ENCODE measurements at places on chromosomes 4 and X.

- DNase-seq = no peak
These were observed 110.2 kb downstream of the CPZ start for GRCh38 chr4:8702516-8703400.

GRCh38 chr4:67765401-67765800 is 11.2 kb upstream of the GNRHR start:
- DNase-seq = no peak

- peak; percentile 85 for DNase-seq
These were observed 10.9 kb upstream of the CLTRN start for GRCh38 chrX:15675490-15675921.

DNA sequence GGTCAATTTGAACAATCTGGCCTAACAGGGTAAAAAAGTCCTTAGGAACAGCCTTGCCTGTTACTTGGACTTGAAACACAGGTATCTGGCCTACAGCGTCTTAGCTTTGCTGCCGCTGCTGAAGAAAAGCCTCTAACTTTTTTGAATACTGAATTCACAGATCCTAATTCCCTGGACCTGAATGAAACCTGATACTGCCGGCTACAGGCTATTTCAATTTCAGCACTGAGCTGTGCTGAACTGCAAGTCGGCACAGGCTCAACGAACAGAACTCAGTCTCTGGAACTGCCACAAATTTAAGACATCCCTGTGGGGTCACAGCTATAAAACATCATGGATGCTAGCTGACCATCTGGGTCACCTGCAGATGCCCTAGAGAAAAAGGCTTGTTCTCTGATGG is 7.2 kb downstream of the NR0B1 start:
- DNase-seq = no peak

DNA sequence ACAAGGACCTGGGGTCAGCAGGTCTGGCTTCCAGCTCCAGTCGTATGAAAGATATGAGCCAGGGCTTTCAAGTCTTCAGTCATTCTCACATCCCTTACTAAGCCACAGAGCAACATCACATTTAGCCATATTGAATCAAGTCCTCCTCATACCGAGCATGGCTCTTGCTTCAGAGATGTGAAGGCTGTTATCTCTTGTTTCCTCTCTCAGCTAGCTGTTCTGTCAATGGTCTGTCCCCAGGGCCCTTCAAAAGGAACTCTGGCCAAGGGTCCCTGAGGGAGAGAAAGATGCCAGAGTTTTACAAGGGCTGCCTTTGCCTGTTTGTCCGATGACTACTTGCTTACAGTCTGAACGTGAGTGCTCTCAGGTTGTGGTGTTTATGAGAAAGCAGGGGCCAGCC is 30.5 kb downstream of the DOCK11 start:
- DNase-seq = no peak

GRCh38 chr4:102824398-102824797 is 3.0 kb downstream of the UBE2D3 start:
- DNase-seq = no peak

DNA sequence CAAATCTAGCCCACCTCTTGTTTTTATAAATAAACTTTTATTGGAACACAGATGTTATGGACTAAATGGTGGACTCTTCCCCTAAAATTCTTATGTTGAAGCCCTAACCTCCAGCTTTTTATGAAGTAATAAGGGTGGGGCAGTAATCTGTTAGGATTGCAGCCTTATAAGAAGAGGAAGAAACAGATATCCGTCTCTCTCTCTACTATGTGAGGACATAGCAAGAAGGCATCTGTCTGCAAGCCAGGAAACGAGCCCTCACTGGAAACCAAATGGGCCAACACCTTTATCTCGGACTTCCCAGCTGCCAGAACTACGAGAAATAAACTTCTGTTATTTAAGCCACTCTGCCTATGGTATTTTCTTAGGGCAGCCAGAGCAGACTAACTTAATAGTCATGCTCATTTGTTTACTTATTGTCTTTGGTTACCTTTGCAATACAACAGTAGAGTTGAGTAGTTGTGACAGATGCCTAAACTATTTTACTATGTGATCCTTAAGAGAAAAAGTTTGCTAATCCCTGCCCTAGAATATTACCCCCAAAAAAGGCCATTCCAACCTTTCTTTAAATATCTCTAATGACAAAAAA is 67.4 kb downstream of the MANBA start:
- DNase-seq = no peak

GRCh38 chrX:33989936-33990335 is 142.2 kb downstream of the FAM47A start:
- no peak for DNase-seq

DNA sequence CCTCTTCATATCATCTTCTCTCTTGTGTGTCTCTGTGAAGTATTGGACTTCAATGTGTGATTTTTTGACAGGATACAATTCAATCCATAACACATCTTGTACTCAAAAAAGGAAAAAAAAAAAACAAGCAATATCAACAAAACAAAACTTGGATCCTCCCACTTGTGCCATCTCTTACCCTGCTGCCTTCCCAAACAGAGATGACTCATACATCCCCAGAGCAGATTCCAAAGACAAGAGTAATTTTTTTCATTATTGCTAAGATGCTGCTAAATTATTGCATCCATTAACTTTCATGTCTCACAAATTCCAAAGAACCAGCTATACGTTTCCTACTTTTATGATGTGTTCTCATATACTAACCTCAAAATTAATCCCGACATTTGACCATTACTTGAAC is 479.2 kb downstream of the GBA3 start:
- no peak for DNase-seq

- no peak for DNase-seq
These were observed 337.1 kb upstream of the CTSO start for GRCh38 chr4:156290811-156291210.

DNA sequence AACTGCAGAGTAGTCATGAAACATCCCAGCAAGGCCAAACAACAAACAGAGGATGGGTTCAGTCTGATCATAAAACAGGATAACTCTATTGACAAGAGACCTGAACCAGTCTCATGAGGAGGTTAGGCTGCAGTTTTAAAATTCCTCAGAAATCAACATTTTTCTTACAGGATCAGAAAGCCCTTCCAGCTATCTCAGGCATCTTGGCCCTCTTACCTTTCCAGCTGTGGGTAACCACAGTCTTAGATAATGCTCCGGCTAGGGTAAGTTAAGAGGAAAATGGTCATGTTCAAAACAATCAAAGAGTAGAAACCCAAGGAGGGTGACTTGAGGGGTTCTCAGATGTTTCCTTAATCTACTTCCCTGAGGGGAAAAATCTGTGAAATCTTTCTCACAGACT is 5.1 kb downstream of the CTSO start:
- DNase-seq = no peak

GRCh38 chrX:109373468-109373867 is 108.4 kb downstream of the GUCY2F start:
- DNase-seq = no peak

- DNase-seq = no peak
These were observed 216.8 kb downstream of the AFAP1 start for GRCh38 chr4:7722766-7723387.

- no peak for DNase-seq
These were observed 252.6 kb downstream of the ANK2 start for GRCh38 chr4:113302051-113302450.

GRCh38 chr4:186948361-186949242 is 224.9 kb upstream of the FAT1 start:
- no peak for DNase-seq

- no peak for DNase-seq
These were observed 27.5 kb downstream of the SULT1E1 start for GRCh38 chr4:69832326-69833030.

DNA sequence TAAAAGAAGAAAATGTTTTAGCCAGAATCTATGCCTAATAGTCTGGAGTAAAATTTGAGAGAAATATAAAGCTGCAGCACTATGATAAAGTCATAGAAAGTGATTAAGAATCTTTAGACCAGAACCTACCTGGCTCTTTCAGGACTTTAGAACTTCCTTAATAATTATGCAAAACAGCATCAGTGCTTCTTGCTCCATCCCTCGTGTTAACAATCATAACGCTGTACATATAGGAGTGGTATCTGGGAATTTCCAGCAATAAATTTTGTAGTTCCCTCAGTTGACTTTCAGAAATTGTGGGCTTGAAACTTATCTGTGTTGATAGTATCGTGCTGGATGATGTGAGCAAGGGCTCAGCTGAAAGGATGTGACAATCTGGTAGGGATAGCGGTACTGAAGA is 102.1 kb upstream of the RASGEF1B start:
- no peak for DNase-seq

- DNase-seq = no peak
These were observed 279.2 kb upstream of the NOCT start for GRCh38 chr4:138736362-138736761.

GRCh38 chr4:24690436-24690835 is 104.9 kb upstream of the SOD3 start:
- no peak for DNase-seq

- no peak for DNase-seq
These were observed 88.0 kb downstream of the FNIP2 start for GRCh38 chr4:158856852-158857251.

- no peak for DNase-seq
These were observed 22.3 kb downstream of the MORF4L2 start for GRCh38 chrX:103663981-103664762.

GRCh38 chr4:170853422-170854021 is 763.8 kb upstream of the AADAT start:
- DNase-seq = no peak

DNA sequence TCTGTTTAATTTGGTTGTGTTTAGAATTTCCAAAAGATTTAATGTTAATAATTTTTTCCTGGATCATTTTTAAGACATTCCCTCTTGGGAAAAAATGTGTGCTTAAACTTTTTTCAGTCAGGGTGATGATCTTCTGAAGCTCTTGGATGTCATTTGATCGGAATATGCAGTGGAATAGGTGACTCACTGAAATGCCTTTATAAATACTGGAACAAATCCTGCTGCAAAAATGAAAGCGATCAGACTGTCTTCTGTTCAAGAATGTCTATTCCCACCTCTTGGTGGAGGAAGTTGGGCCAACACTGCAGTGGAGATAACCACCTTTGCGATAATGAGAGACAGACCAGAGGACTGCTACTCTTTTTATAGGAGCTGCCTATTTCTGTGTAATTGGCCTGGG is 46.7 kb downstream of the LARP1B start:
- no peak for DNase-seq

DNA sequence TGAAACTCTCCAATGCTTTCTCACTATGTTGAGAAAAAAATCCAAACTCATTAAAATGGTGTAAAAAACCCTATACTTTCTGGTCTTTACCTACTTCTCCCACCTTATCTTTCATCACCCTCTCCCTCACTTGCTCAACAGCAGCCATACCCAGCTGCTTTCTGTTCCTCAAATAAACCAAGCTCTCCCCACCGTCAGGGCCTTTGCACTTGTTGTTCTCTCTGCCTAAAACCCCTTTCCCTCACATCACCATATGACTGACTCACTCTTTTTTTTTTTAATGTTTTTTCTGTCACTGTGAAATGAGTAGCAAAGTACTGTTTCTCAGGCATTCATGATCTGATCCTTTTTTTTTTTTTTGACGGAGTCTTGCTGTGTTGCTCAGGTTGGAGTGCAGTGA is 122.3 kb upstream of the TMEM164 start:
- DNase-seq = no peak

- no peak for DNase-seq
These were observed 90.0 kb upstream of the EXOC1L start for GRCh38 chr4:55729351-55730279.

- peak; percentile 2 for DNase-seq
These were observed 3.8 kb downstream of the PLAC1 start for GRCh38 chrX:134654398-134655012.

DNA sequence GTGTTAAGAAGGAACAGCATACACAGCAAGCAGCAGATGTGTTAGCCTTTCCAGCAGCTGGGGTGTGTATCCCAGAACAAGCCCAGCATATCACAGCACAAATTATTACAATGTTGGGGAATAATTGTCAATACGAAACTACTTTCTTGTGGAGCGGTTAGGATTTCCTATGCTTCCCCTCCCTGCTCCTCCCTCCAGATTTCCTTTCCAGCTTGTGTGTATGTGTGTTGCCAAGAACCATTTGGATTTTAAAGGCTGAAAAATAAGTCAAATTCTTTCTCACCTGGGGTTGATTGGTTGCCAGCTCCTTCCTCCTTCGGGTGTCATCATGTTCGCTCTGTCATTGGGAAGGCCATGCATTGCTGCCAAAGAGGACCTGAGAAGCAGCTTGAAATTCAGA is 178.2 kb upstream of the FRMPD4 start:
- DNase-seq = no peak

GRCh38 chr4:45931154-45931553 is 192.7 kb downstream of the GABRG1 start:
- no peak for DNase-seq

DNA sequence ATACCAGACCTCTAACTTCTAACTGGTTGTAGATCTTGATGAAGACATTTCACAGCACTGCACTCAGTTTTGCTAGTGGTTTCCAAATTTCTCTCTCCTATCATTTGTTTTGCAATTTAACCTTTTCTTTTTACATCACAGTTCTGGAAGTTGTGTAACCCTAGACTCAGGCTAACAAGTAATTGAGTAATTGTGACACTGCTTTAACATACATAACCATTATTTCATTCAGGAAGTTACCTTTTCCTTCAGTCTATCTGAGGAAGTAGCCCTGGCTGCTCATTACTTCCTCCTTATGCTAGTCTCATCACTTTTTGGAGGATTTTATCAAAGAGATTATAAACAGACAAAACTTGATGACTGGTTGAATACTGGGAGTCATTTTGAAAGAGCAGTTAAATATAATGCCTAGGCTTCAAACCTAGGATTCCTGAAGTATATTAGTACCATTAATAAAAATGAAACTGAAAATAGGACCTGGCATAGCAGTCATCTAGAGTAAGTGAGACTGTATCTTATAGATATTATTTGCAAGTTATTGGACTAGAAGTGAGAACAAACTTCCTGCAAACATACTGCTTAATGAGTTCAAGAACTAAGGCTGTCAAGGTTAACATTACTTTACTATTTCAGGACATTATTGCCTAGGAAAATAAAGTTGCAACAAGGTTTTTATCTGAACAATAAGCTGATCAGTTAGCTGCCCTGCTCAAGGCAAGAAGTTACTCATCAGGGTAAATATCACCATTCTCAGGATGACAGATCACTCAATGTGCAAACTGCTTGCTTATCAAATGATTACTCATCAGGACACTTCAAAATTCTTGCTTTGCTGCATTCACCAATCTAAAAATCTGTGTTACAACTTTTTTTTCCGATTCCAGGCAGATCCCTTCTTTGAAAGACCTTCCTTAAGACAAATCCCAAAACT is 25.6 kb upstream of the TEX13C start:
- DNase-seq = no peak

- DNase-seq = no peak
These were observed 76.9 kb upstream of the PPARGC1A start for GRCh38 chr4:23966725-23967124.

DNA sequence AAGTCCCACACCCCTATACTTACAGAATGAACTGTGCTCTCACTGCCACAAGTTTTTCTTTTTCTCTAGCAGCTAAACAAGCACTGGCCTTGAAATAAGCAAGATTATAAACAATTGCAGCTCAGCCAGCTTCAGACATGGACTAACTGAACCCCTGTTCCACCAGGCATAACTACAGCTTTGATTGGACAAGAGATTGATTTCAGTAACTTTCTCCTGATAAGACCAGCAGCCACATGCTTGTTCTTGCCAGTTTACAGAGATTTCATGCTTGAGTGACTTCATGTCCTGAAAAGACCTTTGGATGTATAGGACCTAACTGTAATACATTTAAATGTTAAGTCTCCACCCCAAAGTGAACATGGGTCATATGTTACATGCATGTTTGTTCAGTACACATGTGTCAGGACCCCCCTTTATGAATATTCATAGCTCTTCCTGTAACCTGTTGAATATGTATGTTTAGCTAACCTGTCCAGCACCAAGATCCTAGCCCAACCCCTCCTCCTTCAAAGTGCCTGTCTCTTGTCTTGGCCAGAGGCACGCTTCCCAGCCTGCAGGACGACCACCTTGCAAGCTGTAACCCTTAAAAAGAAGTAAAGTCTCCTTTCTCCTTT is 27.9 kb downstream of the ZNF275 start:
- DNase-seq = no peak
